ENCODE measurements at places on chromosomes 7 and 10.
A peak's percentile ranks its signal among the peaks of the same experiment; 100 is the strongest.

DNA sequence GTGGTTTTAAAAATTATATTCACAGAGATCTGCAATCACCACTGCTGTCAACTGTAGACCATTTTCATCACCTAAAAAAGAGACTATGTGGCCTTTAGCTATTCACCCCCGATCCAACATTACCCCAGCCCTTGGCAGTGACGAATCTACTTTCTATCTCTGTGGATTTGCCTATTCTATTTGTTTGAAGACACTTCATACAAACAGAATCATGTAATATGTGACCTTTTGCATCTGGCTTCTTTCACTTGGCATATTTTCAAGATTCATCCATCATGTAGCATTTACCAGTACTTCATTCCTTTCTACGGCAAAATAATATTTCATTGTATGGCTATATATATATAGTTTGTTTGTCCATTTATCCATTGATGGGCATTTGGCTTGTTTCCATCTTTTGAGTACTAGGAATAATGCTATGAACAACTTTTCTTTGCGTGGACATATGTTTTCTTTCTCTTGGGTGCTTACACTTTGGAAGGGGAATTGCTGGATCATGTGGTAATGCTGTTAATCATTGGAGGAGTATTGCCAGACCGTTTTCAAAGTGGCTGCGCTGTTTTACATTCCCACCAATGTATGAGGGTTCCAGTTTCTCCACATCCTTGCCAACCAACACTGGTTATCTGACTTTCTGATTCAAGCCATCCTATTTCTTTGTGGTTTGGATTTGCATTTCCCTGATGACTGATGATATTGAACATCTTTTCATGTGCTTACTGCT, 22.3 kb downstream of the ADAMTS14 start:
- DNase-seq = peak; percentile 80

- no peak for DNase-seq
Measured at GRCh38 chr10:61781969-61782403, 119.3 kb downstream of the CABCOCO1 start.

DNA sequence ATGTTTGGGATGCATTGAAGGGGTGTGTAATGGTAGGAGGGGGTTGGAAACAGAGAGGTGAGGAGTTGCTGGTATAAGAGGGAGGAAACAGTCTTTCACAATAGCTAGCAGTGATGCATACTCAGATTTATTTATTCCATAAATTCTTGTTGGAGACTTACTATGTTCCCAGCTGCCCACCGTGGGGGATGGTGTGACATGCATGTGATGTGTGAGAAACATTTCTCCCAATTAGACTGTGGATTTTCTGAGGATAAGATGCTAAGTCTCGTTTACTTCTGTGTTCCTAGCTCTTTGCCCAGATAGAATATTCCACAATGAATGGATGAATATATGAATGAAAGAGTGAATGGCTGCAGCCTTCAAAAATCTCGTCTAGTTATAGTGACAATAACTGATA, 23.0 kb upstream of the NEUROD6 start:
- DNase-seq = no peak

- no peak for DNase-seq
Measured at GRCh38 chr10:64344211-64344610, 823.0 kb downstream of the REEP3 start.

DNA sequence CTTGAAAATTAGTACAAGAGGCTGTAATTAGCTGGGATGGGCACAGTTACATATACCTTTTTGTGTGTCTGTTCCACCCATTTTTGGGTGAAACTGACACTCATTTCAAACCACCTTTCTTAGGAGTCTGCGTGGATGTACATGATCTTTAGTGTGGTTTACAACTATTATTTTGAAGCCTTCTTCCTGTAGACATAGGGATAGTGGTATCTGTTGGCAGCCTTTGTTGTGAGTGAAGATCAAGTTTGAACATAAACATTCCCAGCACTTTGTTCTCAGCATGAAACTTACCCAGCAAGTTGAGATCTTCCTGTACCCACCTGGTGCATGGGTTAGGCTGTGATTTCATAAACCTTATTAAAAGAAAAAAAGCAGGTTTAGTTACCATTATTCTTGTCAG, 2.0 kb downstream of the BAG3 start:
- DNase-seq = no peak

DNA sequence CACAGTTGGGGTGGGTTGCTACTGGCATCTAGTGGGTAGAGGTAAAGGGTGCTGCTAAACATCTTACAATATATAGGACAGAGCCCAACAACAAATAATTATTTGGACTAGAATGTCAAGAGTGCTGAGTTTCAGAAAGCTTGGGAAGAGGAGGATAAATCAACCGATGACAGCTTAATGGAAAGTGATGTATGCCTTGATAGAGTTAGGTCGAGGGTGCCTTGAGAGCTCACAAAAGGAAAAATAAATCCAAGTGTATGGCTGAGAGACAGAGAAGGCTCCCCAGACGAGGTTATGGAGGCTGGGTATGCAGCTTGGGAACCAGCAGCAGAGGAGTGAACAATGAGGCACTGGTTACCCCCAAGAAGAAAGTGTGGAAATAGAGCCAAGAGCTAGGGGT, 211.1 kb downstream of the HDAC9 start:
- DNase-seq = no peak

DNA sequence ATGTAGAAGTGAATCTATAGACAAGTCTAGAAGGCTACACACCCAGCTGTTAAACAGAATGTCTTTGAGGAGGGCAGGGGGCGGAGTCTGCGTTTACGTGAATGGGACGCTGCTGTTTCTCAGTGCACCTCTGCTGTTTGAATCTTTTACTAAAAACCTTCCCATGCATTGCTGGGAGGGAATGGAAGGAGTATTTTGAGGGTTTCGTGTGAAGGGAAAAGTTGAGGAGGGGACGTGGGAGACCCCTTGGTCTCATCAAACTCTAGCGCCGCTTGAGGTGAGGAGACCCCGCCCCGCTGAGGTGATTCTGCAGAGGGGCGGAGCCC, 492 bp upstream of the VCL start:
- DNase-seq = no peak

- DNase-seq = no peak
Measured at GRCh38 chr10:96642973-96643372, 56.2 kb upstream of the TM9SF3 start.

DNA sequence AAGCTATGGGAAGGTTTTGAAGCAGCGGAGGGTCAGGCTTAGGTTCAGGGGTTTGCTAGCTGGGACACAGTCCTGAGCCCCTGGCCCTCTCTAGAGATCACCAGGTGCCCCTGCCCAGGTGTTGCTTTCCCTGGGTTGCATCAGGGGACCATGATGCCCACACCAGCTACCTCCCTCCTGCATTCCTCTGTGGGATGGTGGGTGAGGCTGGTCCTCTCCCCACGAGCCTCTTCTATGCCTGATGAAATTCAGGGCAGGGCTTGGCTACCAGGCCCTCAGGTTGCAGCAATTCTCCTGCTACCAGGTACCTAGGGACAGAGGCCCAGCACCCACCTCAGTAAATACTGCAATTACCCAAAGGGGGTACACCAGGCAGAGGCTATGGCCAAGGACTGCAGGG, 10.8 kb upstream of the SLC29A3 start:
- DNase-seq = no peak

DNA sequence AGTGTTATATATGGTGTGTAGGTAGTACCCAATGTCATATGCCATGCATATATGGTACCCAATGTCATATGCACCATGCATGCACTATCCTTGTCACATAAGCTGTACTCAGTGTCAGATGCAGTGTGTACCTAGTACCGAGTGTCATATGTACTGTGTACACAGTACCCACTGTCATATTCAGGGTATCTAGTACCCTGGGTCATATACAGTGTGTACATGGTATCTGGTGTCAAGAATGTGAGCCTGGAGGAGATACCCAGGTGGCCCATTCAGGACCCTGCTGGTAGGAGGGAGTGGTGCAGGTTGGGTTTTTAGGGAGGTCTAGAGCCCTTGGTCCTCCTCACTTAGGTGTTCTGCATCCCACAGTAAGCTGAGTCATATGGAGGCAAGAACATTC, 1.8 kb downstream of the ZMYND11 start:
- no peak for DNase-seq

DNA sequence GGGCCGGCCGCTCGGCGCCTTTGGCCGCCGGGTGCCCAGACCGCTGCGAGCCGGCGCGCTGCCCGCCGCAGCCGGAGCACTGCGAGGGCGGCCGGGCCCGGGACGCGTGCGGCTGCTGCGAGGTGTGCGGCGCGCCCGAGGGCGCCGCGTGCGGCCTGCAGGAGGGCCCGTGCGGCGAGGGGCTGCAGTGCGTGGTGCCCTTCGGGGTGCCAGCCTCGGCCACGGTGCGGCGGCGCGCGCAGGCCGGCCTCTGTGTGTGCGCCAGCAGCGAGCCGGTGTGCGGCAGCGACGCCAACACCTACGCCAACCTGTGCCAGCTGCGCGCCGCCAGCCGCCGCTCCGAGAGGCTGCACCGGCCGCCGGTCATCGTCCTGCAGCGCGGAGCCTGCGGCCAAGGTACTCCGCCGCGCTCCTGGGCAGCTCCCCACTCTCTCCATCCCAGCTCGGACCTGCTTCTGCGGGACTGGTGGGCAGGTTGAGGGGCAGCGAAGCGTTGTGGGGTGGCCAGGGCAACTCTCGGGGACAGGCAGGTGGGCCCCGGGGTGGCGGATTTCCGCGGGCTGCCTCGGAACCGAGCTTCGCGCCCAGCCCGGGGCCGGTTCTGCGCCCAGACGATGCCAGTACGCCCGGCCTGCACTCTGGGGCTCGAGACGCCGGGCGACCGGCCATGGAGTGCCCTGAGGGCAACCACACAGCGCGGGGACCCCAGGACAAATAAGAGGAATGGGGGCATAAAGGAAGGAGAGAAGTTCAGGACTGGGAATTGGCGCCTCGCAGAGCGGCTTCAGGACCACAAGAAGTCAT, 578 bp downstream of the HTRA1 start:
- DNase-seq = no peak

DNA sequence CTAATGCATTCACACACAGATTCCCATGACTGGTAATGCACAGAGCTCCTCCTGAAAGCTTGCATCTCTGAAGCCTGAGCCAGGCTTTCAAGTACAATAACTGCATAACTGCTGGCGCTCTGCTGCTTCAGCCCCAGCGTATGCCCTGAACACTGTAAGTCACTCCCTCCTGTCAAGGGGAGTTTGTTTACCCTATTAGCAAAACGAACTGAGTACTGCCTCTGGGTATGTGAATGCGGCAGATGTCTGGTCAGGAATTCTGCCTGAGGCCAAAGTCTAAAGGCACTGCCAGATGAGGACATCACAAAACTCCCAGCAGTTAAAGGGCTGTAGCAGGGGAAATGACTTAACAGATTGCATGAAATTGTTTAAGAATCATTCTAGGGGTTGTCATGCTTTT, 97.7 kb downstream of the NRCAM start:
- DNase-seq = no peak

- no peak for DNase-seq
Measured at GRCh38 chr10:48497780-48498770, 106.8 kb downstream of the ARHGAP22 start.

DNA sequence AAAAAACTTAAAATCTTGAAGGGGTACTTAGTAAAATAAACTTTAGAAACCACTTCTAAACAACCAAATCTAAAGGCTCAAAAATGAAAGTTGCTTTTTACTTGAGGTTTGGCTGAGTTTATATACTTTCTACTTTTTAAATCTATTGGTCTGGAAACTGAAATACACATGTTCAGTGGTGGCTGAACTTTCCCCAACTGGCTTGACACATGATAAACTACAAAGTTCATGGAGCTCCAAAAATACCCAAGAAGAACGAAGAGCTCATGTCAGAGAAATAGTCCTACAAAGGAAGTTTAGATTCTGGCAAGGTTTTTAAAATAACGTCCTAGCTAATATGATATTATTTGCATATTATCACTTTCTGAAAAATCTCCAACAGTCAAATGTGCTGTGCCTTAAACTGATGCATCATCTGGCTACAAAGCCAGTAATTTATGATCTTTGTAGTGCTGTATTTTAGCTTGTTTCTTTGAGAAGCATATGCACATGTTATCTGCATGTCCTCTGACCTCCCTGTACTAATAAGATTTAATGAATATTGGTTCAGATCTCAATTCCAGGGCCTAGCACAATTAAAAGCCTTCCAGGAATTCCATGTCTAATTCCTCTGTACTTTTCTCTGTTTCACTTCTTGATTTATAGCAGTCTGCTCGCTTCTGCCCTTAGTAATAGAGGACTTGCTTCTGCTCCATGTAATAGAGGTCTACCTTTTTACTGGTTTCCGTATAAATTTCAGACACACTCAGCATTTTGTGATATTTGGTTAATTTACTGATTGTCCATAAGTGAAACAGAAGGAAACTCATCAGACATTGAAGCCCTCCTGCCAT, 28.2 kb downstream of the SEMA3C start:
- DNase-seq = no peak

DNA sequence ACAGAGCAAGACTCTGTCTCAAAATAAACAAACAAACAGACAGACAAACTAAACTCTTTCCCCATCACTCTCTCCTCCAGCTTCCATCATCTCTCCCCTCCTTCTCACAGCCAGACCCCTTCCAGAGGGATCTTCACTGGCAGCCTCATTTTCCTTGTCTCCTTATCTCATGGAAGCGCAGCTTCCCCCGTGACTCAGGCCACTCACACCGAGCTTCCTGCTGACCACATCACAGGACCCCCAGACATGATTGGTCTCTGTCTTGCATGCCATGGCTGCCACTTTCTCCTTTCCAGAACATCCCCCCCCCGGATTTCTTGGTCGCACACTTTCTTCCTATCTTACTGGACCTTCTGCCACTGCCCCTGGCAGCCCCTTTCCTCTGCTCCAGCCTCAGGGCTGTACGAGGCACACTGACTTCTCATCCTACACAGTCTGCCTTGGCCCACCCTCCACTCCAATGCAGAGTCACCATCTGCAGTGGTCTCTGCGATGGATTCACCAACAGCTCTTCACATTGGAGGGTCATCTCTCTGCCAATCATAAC, 4.9 kb upstream of the INSIG1 start:
- DNase-seq = no peak

DNA sequence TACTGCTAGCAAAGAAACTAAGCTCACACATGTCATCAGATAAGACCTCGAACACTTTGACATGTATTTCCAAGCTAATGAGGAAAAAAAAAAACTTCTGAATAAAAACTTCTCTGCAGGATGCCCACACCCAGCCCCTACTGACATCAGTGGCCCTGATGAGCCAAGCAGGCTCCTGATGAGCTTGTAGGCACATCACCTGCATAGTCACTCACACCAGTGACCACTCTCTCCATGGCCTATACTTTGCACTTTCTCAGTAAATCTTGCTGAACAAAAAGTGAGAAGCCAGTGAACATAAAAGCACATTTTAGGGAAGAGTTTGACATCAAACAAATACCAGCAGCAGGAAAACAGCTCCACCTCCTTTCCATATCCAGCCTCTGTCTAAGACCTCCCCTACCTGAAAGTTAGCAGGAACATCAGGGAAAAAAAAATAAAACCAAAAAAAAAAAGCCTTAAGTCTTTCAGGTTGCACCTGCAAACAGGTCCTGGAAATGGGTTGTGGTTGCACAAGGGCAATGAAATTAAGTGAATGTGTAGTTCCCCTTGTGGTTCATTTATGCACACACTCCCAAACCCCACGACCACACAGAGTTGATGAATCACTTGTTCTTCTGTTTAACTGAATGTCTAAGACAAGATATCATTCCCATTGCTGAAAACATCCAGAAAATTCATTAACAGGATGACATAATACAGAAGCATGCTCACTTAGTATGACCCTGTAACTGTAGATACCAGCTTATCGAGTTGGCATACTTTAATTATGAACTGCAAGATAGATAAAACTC, 205.2 kb upstream of the PDE1C start:
- DNase-seq = no peak

- DNase-seq = no peak
Measured at GRCh38 chr10:72687035-72687434, 4.9 kb upstream of the MCU start.

GRCh38 chr7:105610165-105610930, 29.1 kb upstream of the EFCAB10 start:
- no peak for DNase-seq

All from right lung (tissue), 10 donors.